ENCODE measurements at places on chromosomes 7 and 10.
A peak's percentile ranks its signal among the peaks of the same experiment; 100 is the strongest.

- DNase-seq, result no peak
Measured at GRCh38 chr7:118072893-118073674, 110.9 kb upstream of the LSM8 start.

GRCh38 chr10:9437131-9437530 lies 1382.6 kb downstream of the GATA3 start:
- no peak for DNase-seq

DNA sequence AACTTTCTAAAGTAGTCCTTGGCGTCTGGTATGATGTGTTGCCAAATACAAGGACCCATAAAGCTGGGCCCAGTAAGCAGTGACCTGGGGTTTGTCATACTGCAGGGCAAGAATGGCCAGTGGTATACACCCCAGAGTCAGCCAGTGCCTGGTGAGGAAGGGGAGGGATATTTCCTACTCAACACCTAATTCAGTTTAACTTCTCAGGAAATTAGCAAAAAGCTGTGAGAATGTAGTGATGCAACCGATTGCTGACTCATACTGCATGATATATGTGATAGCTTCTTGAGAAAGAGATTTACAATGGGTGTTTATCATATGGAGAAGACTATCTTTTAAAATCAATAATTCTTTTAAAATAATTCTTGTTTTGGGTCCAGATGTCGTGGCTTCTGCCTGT lies 889.3 kb upstream of the CELF2 start:
- DNase-seq, result no peak

DNA sequence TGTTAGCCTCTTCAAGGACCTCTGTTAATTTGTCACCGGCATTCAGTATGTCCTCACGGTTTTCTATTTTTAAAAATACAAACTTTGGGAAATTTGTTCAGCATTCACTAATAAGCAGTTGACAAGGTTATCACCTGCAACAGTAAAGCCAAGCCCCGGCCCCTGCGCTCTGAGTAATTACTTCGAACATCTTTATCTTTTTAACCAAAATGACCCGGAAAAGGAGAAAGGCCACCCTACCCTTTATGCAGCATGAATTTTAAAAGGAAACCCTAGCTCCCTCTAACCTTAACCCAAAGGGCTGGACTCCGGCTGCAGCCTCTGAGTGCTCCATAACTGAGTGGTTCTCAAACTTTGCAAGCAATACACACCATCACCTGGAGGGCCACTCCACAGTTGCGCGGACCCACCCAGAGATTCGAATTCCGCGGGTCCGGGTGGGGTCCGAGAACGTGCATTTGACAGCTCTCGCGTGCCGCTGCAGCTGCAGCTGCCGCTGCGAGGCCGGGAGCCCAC lies 940 bp downstream of the NSMCE4A start:
- DNase-seq, result no peak

DNA sequence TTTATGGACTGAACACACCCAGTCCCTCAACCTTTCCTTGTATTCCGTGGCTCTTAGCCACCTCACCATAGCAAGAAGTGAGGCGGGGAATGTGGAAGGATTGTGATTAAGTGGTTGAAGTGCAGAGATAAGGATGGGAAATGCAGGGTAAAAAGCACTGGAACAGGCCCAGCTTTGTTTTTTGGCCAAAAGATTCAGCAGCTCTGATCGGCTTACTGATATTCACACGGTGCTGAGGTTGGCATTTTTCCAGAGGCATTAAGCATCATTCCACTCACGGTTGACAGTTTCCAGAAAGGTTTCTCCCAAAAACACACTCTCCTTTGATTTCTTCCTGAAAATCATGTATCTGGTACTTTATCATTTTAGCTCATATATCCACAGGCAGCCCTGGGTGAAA lies 544.2 kb downstream of the CNTNAP2 start:
- DNase-seq, result no peak

DNA sequence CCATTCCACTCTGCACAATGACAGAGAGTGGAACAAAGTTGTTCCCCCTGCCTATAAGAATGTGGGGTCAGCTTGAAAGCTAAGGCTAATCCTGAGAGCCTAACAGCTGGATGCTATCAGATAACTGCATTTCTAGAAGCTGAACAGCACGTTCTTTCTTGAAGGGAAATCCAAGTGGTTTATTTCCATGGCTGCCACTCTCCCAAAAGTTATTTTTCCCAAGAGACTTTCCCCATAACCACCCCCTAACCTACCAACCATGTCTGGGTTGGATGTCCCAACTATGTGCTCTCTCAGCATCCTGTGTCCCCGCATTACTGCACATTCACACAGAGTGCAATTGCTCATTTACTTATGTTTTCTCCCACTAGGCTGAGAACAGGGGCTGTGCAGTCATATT lies 140.7 kb upstream of the ANKRD1 start:
- no peak for DNase-seq

DNA sequence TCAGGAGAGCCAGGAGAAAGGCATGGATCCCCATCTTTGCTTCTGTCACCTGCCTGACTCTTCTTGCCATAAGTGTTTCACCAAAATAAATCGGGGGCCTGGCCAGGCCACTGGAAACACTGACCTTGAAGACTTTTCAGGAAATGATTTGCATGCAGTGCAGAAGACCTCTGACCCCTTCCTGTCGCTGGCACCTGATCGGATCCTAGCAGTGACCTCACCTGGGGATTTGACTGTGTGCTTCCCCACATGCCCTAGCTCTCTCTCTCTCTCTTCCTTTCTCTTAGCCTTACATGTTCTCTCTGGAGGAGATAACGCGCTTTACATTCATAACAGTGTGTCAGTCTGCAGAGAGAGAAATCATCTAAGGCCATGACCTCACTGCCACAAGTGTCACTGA lies 243.0 kb downstream of the PRPF18 start:
- DNase-seq, result no peak

GRCh38 chr7:158109364-158110033 lies 478.1 kb downstream of the PTPRN2 start:
- DNase-seq, result no peak

GRCh38 chr10:110317866-110318850 lies 13.4 kb upstream of the SMNDC1 start:
- DNase-seq, result no peak

DNA sequence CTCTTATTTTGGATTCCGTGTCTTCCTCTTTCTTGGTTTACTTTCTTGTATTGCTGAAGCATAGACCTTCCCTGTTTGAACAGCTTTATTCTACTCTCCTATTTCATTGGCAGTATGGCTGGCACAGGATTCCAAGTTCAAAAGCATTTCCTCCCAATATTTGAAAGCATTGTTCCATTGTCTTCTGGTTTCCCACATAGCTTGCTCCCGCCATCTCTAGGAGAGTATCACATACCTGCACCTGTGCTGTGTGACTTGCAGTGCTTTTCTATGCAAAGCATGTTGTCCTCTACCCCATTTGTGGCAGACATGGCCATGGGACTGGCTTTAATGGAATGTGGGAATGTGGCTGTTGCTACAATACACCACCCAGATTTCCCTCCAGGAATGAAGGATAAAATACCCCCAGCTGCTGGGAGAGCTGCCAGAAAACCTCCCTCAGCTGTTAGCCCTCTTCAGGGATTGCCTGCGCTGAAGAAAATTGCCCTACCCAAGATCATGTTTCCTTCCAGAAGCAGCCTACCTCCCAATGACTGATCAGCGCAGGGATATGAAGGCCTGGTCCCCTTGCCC lies 6.9 kb upstream of the MYOF start:
- no peak for DNase-seq

- DNase-seq, result no peak
Measured at GRCh38 chr10:73553761-73554160, 37.4 kb downstream of the USP54 start.

GRCh38 chr10:58742141-58742540 lies 229.5 kb downstream of the BICC1 start:
- no peak for DNase-seq

- DNase-seq, result no peak
Measured at GRCh38 chr10:117239721-117240620, 943 bp upstream of the SLC18A2 start.

GRCh38 chr10:121900443-121901174 lies 27.2 kb downstream of the ATE1 start:
- DNase-seq, result peak; percentile 38

- no peak for DNase-seq
Measured at GRCh38 chr10:44731283-44731682, 179.9 kb upstream of the TMEM72 start.

DNA sequence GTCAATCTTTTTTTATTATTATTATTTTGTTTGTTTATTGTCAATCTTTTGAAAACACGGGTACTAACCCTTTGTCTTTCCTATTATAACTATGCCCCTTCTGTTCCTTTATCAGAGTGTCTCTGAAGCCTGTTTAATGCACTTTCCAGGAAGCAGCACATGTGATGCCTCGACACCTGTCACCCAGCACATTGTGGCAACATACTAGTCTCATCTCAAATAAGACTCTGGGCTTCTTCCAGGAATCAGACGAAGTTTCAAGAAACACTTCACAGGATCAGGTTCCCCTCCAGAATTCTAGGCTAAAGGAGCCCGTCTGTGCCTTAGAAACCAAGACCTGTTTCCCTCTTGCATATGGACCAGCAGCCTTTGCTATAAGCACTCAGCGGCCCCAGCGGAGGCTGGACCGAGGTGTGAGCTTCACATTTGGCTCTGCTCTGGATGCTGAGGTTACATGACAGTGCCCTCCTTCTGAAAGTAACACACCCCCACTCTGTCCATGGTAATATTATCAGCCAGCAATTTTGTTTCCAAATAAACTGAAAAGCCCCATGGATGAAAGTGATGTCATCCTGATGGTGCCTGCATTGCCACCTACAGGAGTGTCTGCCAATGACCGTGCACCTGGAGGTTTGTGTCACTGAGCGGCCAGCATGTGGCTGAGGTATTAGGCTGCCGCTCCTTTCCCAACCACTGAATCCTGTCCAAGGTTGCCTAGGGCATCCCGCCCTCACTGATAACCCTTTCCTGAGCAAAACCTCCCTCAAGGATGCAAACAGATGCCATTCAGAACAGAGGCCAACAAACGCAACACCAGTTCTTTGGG lies 38.1 kb downstream of the MKI67 start:
- DNase-seq, result no peak

DNA sequence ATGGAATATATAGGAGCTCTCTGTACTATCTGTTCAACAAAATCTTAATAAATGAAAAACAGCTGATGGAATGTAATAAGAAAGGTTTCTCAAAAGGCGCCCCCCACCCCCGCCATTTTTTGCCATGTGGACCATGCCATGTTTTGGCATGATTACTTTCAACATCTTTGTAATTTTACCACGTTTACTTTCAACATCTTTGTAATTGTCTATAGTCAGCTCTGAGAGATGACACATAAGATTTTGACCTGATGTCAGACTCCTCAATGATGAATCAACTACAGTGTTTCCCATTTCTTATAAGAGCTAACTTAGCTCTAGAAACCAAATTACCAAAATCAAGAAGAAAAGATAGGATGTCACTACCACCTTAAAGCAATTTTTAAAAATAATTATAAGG lies 144.9 kb upstream of the AHR start:
- no peak for DNase-seq

GRCh38 chr10:60281331-60281730 lies 108.3 kb downstream of the ANK3 start:
- no peak for DNase-seq

- DNase-seq, result no peak
Measured at GRCh38 chr7:120505770-120506169, 232.8 kb downstream of the KCND2 start.

- DNase-seq, result no peak
Measured at GRCh38 chr7:74059681-74060588, 23.7 kb upstream of the LIMK1 start.

Measured in GM04504 (cell line).